GM12878 (cell line): ENCODE measurements at places on chromosomes 6 and 20.

DNA sequence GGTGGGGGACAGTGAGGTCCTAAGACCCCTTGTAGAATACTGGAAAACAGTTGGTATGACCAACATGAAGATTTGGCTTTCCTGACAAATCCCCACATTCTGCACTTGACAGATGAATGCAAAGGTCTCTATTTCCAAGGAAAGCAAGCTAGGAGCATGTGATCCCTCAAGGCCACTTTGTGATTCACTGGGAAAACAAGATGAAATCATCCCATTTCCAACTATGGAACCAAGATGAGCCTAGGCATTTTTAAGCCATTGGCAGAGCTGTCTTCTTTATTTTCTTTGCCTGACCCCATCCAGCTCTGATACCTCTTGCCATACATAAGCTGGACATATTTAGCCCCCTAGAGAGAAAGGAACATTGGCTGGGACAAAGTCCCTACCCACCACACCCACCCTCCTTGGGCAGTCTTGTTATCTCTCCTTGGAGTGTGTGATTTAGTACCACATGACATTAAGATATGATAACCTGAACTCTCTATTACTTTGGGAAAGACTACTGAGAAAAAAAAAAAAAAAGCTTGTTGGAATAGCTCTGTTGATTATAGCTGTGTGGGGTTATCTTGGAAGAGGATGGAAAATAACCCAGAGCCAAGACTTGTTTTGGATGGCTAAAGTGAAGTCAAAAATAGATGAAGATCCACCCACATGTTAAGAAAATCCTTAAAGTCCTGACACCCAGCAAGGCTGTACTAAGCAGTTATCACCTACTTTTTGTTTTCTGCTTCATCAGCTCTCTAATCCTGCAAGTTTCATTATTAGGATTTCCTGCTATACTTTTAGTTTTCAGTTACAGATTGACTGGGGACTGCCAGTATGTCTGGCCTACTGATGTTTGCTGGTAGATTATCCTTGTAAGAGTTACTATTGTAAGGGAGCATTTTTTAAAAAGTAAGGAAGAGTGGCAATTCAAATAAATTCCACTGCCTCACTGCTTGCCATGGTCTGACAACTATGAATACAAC lies 90.1 kb upstream of the PREP start:
- DNase-seq = no peak

DNA sequence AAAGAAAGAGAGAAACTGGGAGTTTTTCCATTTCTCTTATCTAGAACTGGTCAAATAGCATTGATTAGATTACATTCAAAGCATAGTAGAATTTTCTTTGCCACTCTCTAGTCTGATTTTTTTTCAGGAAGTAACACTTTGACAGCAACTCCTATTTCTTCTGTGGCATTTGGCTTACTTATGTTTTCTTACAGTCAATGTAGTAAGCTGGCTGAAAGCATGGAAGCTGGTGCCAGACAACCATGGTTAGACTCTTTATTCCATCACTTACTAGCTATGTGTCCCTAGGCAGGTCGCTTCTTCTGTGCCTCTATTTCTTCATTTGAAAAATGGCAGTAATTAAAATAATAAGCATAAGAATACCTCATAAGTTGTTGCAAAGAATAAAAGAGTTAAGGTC lies 54.2 kb upstream of the OPRM1 start:
- DNase-seq = no peak

DNA sequence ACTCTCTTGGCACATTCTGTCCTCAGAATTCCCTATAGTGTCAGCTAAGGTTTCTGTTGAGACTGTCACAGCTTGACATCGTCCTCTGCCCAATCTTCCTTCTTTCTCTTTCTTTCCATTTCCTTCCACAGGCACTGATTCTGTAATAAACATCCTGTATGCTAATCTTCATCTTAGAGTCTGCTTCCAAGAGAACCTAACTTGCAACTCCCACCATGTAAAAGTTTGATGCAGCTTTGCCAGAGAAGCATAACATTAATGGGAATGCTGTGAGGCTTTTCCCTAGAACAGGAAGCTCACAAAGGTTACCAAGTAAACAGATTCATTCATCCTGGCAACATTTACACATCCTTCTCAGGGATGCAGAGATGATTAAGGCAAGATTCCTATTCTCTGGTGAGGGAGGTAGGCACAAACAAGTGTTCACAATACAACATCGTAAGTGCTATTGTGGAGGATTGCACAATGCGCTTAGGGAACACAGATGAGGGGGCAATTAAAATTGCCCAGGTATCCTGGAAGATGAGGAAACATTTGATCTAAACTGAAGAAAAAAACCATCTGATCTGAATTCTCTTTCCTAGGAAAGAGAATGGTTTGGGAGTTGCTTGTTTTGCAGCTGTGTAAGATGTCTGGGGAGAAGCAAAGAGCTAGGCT lies 74.7 kb downstream of the GRM1 start:
- no peak for DNase-seq

- no peak for DNase-seq
These were observed 47.4 kb downstream of the TRMT11 start for GRCh38 chr6:126033696-126034095.

- DNase-seq = no peak
These were observed 82.9 kb downstream of the RPP40 start for GRCh38 chr6:4920914-4921410.

GRCh38 chr6:20455251-20455940 lies 53.7 kb downstream of the E2F3 start:
- no peak for DNase-seq

DNA sequence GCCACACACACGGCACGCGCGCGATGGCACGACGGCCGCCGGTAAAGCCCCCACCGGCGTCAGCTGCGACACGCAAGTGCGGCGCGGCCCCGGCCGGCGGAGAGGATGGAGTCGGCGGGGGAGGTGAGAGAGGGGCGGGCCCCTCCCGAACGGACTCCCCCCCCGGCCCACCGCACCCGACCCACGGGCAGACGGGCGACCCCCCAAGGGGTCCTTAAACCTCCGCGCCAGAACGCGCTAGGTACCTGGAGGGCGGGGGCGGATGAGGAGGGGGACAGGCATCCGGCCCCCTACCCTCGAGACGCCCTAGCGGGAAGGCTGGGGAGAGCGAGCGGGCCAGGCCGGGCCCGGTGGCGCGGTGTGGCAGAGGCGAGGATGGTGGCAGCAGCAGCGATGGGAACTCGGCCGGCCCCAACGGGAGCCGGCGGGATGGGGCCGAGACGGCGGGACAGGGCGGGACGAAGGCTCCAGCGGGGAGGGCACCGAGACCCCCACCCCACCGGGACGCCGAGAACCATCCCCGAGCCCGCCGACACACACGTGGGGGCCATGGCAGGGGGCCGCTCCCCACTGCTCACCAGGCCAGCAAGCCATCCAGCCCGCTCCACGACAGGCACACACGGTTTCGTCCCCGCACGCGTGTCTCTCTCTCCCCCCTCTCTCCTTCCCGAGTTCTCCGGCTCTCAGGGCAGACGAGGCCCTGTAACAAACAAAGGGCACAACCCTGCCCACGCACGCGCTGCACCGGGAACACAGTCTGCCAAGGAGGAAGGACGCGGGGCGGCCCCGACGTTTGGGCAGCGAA lies 1515.4 kb upstream of the DEFB115 start:
- DNase-seq = no peak

- DNase-seq = no peak
These were observed 855.8 kb upstream of the CITED2 start for GRCh38 chr6:140230282-140230681.

DNA sequence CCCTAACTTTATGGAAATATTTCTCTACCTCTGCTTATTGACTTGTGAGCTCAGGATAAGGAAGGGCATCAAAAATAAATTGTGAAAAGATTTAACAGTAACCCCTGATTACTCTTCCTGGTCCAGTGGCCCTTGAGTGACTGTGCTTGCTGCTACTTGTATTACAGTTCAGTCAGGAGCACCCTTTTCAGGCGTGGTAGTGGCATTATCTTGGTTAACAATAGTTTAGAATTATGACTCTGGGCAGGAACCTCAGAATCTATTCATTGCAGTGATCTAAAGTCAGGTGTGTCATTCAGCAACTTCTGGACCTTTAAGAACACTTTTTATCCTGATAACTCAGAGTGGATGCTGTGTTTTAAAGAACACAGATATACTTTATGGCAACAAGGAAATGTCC lies 43.4 kb downstream of the FAM135A start:
- no peak for DNase-seq

DNA sequence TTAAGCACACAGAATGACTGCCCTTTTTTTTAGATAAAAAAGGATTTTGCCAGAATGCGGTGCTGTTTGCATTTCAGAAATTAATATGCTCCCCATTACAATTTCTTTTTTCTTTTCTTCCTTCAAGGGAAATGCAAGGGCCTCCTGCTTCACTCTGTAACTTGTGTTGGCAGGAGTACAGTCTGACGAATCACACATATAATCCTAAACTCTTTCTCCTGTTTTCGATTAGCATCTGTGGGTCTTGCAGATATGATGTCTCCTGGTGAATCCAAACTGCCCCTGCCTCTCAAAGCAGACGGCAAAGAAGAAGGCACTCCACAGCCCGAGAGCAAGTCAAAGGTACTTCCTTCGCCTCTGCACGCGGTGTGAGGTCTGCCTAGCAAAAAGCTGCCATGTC lies 149.5 kb downstream of the TMEM242 start:
- no peak for DNase-seq

GRCh38 chr6:133277900-133278545 lies 36.9 kb downstream of the EYA4 start:
- no peak for DNase-seq

DNA sequence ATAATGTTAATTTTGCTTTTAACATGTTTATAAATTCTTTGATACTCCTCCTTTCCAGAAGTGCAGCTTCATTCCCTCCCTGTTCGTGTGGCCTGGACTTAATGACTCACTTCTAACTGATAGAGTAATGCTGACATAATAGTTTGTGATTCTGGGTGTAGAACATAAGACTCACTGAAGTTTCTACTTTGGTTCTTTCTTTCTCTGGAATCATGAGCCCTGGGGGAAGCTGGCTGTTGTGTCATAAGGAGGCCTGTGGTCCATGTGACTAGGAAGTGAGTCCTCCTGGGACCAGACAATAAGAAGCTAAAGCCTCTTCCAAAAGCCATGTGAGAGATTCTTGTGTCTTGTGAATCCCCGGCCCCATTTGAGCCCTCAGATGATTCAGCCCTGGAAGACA lies 30.5 kb upstream of the HLA-G start:
- no peak for DNase-seq

DNA sequence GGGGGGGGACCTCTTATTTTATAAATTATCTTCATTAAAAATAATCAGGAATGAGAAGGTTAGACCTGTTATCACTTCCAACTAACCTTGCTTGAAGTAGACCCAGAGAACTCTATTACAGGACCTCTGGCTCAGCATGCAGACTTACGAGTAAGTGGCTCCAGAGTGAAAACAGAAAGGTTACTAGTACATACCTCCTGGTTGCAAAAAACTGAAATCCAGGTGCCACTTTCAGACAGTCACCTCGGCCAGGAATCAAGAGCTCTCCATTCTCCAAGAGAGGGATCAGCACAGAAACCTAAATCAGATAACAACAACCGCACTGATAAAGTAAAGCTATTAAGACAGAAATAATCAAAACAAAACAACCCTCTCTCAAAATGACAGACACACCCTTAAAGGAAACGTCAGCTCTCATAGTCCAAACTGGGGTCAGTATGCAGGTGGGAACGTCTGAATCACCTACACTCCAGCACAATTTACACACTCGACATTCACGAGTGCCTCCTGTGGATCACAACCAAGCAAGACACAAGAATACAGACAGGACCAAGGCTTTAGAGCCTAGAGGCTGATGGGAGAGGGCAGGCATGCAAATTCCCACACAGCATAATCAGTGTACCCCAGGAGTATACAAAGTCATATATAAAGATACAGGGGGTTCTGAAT lies 31.8 kb downstream of the MDN1 start:
- DNase-seq = no peak

GRCh38 chr6:5422321-5422915 lies 161.1 kb downstream of the FARS2 start:
- no peak for DNase-seq

GRCh38 chr6:134609716-134610261 lies 291.9 kb upstream of the SGK1 start:
- DNase-seq = no peak
